ENCODE measurements at places on chromosomes 7 and 10.

GRCh38 chr7:41881331-41882130 lies 178.6 kb upstream of the INHBA start:
- peak; percentile 63 for DNase-seq

- no peak for DNase-seq
Measured at GRCh38 chr10:25101461-25102146, 73.2 kb upstream of the GPR158 start.

GRCh38 chr7:100801833-100802568 lies 25.3 kb downstream of the EPHB4 start:
- DNase-seq, result no peak

- DNase-seq, result no peak
Measured at GRCh38 chr10:23053036-23053435, 42.3 kb upstream of the MSRB2 start.

GRCh38 chr10:71494980-71495381 lies 98.3 kb downstream of the CDH23 start:
- DNase-seq, result no peak

DNA sequence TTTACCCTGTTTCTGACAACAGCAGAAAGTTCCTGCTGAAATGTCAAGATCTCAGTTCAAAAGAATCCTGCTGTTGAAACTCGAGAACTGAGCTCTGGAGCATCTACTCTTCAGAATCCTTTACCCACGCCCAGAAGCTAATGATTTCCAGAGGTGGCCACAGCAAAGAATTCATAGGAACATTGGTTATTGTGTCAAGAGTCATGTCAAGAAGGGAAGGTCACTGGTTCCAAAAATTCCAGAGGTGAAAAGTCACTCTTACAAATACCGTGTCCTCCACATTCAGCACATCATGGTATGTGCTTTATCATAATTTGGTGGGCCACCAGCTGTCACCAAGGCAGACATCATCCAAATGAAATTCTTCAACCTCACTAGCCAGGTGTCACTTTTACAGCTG lies 394.4 kb upstream of the NPVF start:
- DNase-seq, result no peak

Data from activated T-helper 9 cell treated with anti-CD3 and anti-CD28 coated beads, Interleukin-2, amount 50 U/mL, for 16 hours (primary cell).